Mucosa of gallbladder (tissue), 1 donor: ENCODE measurements at places on chromosomes 6 and 20.

GRCh38 chr20:41411391-41411847 is 44.8 kb upstream of the EMILIN3 start:
- no peak for DNase-seq

GRCh38 chr20:53617791-53618489 is 24.3 kb upstream of the ZNF217 start:
- no peak for DNase-seq

DNA sequence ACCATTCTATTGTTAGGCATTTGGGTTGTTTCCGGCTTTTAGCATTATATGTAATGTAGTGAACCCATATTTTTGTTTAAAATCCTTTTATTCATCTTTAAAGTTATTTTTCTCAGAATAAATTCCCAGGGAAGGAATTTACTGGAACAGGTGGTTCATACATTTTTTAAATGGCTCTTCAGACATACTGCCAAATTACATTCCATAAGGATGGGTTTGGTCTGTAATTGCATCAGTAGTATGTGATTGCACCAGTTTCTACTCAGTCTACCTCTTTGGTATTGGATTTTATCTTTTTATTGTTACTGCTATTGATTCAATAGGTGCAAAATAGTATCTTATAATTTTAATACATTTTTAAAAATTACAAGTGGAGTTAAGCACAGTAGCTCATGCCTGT is 27.2 kb downstream of the BRPF3 start:
- no peak for DNase-seq

GRCh38 chr6:157661652-157662051 is 161.4 kb upstream of the SNX9 start:
- DNase-seq, result no peak

GRCh38 chr6:167497428-167498056 is 172.7 kb downstream of the TTLL2 start:
- DNase-seq, result no peak
